Heart right ventricle (tissue), 16 donors: ENCODE measurements at places on chromosomes 2 and 18. TPM values are rescaled to one million over a fixed set of nuclear protein-coding genes. Genes with fewer than 3 reads are reported as not detected.
A peak's percentile ranks its signal among the peaks of the same experiment; 100 is the strongest.

PCARE gene
- 0.29 TPM for polyA plus RNA-seq

KCNJ13 gene
- polyA plus RNA-seq, result not detected

DNA sequence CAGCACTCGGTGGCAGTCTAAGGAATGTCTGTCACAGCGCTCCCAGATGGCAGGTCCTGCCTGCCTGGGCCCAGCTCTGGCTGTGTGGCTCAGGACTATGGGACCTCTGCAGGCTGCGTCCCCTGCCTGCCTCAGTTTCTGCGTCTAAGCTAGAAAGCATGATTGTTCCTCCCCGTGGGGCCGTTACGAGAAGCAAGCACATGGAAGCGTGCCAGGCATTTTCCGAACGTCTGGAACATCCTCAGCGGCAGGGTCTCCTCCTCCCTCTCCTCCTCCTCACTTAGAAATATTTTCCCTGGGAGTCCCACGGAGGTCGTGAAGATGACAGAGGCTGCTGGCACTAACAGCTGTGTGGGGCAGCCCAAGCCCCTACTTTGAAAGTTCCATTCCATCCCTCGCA lies 43.3 kb downstream of the LRRFIP1 start:
- H3K27me3 ChIP-seq, result no peaks in the 10 kb centered on the region
- no peak overlapping the region for H3K4me3 ChIP-seq
- peak overlapping the region; percentile 92 for H3K27ac ChIP-seq
- H3K4me1 ChIP-seq, result peaks cover 50% of the 10 kb centered on the region
- H3K36me3 ChIP-seq, result no peaks in the 10 kb centered on the region

DNA sequence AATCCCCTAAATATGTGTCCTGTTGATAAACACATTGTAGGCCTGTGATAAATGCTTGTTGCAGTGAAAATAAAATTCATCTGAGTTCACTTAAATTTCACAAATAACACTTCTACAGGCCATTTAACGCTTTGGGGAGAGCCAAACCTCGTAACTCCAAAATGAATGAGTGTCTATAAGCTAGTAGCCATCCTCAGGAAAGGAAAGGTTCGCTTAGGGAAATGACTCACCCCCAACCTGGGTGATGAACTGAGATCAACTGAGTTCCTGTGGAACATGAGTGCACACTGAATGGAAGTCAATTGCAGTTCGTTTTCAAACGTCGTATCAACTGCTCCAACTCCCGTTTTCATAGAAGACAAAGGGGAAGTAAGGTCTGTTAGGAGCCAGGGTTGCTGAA lies 527.6 kb upstream of the ID2 start:
- H3K4me3 ChIP-seq, result no peak overlapping the region
- H3K36me3 ChIP-seq, result no peaks in the 10 kb centered on the region
- H3K4me1 ChIP-seq, result peaks cover 17% of the 10 kb centered on the region
- no peak for DNase-seq

- no peak overlapping the region for H3K27ac ChIP-seq
- no peak overlapping the region for H3K4me3 ChIP-seq
- DNase-seq, result no peak
- peaks cover 7% of the 10 kb centered on the region for H3K36me3 ChIP-seq
- no peaks in the 10 kb centered on the region for H3K27me3 ChIP-seq
Observed at GRCh38 chr2:205700331-205701132, 18.2 kb downstream of the NRP2 start.

DNA sequence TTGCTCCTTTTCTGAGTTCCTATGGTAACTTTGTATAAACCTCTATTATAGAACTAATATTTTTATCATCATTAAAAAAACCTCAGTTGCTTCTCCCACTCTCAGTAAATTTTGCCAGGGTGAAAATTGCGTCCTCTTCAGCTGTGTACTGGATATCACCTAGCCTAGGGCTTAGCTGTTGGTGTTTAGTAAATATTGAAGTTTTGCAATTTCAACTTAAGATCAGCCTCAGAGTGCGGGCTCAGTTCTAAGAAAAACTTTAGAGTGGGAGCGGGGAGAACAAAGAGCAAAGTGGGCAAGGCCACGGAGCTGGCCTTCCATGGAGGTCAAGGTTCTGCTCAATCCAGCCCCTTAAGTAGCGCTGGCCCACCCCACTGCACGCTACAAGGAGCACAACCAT lies 488.3 kb upstream of the SPRED2 start:
- no peaks in the 10 kb centered on the region for H3K27me3 ChIP-seq
- peaks cover 15% of the 10 kb centered on the region for H3K4me1 ChIP-seq
- no peak overlapping the region for H3K4me3 ChIP-seq
- H3K27ac ChIP-seq, result no peak overlapping the region

DNA sequence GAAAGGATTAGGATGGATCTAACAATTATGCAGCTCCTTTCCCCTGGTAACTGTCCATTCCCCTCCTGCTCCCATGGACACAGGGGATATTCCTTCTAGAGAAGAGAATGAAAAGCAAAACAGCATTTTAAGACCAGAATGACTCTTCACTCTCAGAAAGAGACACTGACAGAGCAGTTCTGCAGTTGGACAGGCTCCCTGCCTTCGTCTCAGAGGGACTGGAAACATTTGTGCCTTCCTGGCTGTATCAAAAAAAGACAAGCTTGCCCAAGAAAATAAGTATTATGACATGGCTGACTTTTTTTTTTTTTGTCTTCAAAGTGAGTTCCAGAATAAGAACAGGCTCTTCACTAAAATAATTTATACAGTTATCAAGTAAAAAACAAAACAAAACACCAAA lies 9.5 kb downstream of the PID1 start:
- no peaks in the 10 kb centered on the region for H3K36me3 ChIP-seq
- peaks cover 3% of the 10 kb centered on the region for H3K4me1 ChIP-seq
- H3K27me3 ChIP-seq, result no peaks in the 10 kb centered on the region
- H3K4me3 ChIP-seq, result no peak overlapping the region

SKOR2 gene
- polyA plus RNA-seq, result not detected

DNA sequence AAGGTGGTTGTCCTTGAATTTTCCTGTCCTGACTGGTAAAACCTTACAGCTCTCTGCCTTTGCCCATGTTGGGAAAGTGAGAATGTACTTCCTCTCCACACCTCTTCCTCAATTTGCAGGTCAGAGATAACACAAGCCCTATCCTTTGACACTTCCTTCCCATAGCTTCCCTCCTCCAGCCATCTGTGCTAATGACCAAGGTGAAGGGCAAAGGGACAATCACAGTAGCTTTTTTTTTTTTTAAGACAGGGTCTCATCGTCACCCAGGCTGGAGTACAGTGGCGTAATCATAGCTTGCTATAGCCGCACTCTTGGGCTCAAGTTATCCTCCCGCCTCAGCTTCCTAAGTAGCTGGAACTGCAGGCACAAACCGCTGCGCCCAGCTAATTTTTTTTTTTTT lies 24.3 kb upstream of the STPG4 start:
- H3K27ac ChIP-seq, result no peak overlapping the region
- no peak for DNase-seq
- H3K27me3 ChIP-seq, result no peaks in the 10 kb centered on the region
- no peak overlapping the region for H3K4me3 ChIP-seq
- H3K36me3 ChIP-seq, result no peaks in the 10 kb centered on the region
- H3K4me1 ChIP-seq, result peaks cover 11% of the 10 kb centered on the region

PDE11A gene
- polyA plus RNA-seq, result 0.88 TPM

DNA sequence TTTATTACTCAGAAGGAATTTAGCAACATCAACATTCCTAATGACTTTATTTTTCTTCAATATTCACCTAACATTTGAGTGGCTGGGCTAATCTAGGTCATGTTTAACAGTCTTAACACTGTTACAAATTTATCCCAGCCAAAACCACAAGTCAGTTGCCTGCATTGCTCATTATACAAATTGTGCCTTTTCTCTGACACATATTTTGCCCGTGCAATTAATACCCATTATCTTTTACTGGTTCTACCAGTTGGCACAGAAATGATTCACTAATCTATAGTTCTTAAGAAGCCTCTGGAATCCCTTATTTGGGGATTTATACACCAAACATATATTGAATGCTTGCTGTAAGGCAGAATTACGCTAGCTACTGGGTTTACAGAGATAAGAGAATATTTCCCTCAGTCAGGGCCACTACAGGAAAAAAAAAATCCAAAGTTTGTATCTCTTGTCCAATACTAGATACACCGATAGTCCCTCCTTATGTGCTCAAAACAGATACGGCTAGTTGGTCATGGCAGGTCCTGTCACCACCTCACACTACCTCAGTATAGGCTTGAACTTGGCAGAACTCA lies 46.3 kb downstream of the ZCCHC2 start:
- H3K4me3 ChIP-seq, result no peak overlapping the region
- H3K36me3 ChIP-seq, result peaks cover 90% of the 10 kb centered on the region
- no peak overlapping the region for H3K27ac ChIP-seq
- DNase-seq, result no peak
- no peaks in the 10 kb centered on the region for H3K4me1 ChIP-seq
- H3K27me3 ChIP-seq, result no peaks in the 10 kb centered on the region

TWSG1 gene
- 9.3 TPM for polyA plus RNA-seq

- H3K27ac ChIP-seq, result no peak overlapping the region
- no peaks in the 10 kb centered on the region for H3K4me1 ChIP-seq
- H3K4me3 ChIP-seq, result no peak overlapping the region
- H3K27me3 ChIP-seq, result no peaks in the 10 kb centered on the region
Observed at GRCh38 chr2:6449343-6449742, 416.4 kb downstream of the CMPK2 start.

GRCh38 chr2:239231231-239232194 lies 169.3 kb downstream of the HDAC4 start:
- no peak overlapping the region for H3K27ac ChIP-seq
- H3K36me3 ChIP-seq, result no peaks in the 10 kb centered on the region
- peaks cover 40% of the 10 kb centered on the region for H3K4me1 ChIP-seq
- no peaks in the 10 kb centered on the region for H3K27me3 ChIP-seq
- DNase-seq, result no peak

GRCh38 chr2:211416373-211416772 lies 860.0 kb downstream of the CPS1 start:
- H3K27ac ChIP-seq, result no peak overlapping the region
- no peak overlapping the region for H3K4me3 ChIP-seq
- H3K27me3 ChIP-seq, result no peaks in the 10 kb centered on the region
- no peaks in the 10 kb centered on the region for H3K36me3 ChIP-seq
- H3K4me1 ChIP-seq, result no peaks in the 10 kb centered on the region
- no peak for DNase-seq

- no peaks in the 10 kb centered on the region for H3K36me3 ChIP-seq
- H3K4me3 ChIP-seq, result no peak overlapping the region
- H3K27me3 ChIP-seq, result no peaks in the 10 kb centered on the region
- no peak overlapping the region for H3K27ac ChIP-seq
Observed at GRCh38 chr18:75116165-75116564, 92.8 kb downstream of the PTGR3 start.

ILKAP gene
- 38.0 TPM for polyA plus RNA-seq

DNA sequence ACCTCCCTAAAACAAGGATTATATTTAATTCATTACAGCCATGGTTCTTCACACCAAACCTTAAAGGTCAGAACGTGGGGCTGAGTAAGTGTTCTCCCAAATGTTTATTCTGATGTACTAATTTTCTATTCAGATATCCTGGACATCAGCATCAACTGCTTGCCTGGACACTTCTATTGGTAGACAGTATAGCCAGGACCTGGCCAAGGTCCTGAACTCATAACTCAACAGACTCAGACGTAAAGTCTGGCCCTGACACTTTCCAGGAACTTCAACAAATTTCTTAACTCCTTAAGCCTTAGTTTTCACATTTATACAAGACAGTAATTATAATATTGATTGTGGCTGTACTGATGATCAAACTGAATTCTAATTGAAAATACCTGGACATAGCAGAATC lies 89.1 kb downstream of the AKAIN1 start:
- H3K27ac ChIP-seq, result no peak overlapping the region
- no peaks in the 10 kb centered on the region for H3K36me3 ChIP-seq
- H3K4me3 ChIP-seq, result no peak overlapping the region
- no peaks in the 10 kb centered on the region for H3K27me3 ChIP-seq

DNA sequence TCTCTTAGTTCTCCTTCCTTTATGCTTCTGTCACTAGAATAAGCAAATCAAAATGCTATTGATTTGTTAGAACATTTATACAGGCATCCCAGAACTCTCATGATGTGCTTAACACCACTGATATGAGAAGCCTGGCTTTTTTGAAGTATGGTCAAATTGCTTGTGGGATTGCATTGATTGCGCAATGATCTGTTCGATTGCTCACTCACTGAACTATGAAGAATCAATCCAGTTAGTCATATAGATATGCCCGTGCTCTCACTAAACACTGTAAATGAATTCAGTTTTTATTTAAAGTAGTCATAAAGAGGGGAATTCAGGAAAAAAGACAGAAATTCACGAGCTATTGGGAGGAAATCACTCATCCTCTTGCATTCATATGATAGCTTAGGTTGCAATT lies 1237.8 kb downstream of the SUCLG1 start:
- DNase-seq, result no peak
- no peaks in the 10 kb centered on the region for H3K36me3 ChIP-seq
- H3K4me3 ChIP-seq, result no peak overlapping the region
- H3K27me3 ChIP-seq, result no peaks in the 10 kb centered on the region
- H3K4me1 ChIP-seq, result no peaks in the 10 kb centered on the region

GRCh38 chr2:241216211-241216761 lies 27.8 kb downstream of the ANO7 start:
- no peaks in the 10 kb centered on the region for H3K36me3 ChIP-seq
- H3K27ac ChIP-seq, result no peak overlapping the region
- H3K4me3 ChIP-seq, result no peak overlapping the region

CGREF1 gene
- 0.57 TPM for polyA plus RNA-seq

DNA sequence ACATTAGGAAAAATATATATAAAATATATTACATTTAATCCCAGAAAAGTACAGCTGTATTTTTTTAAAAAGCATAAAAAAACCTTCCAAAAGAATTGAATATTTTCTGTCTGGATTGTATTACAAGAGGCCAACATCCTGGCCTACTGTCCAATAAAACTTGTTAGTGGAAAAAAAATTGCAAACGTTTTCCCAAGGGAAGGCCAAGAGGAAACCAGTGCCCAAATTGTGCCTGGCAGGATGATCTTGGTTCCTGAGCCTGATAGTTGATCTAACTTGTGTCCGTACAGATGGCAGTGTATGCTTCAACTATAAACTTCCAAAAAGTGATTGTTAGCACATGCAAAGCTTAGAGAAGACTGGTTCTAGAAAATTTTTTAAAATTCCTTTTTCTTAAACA lies 90.6 kb upstream of the LPIN2 start:
- H3K27me3 ChIP-seq, result no peaks in the 10 kb centered on the region
- H3K4me3 ChIP-seq, result no peak overlapping the region
- H3K27ac ChIP-seq, result no peak overlapping the region

DNA sequence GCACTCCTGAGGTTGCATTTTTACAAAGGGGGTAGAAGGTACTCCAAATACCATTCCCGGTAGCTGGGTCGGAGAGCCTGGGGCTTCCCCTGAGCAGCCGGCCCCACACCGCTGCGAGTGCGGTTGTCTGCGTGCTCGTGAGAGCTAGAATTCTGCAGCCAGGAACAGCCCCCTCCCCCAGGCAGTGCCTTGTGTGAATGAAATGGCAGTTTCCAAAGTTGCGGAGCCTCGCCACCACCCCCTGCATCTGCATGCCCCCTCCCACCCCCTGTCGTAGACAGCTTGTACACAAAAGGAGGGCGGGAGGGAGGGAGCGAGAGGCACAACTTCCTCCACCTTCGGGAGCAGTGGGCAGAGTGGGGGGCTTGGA lies 1.1 kb downstream of the MYCN start:
- peaks cover 36% of the 10 kb centered on the region for H3K4me1 ChIP-seq
- H3K27ac ChIP-seq, result no peak overlapping the region
- peak overlapping the region; percentile 75 for H3K4me3 ChIP-seq
